Spleen (tissue), 13 donors: ENCODE measurements at places on chromosomes 16 and 17. TPM values are rescaled to one million over a fixed set of nuclear protein-coding genes. Genes with fewer than 3 reads are reported as not detected.

GRCh38 chr17:39138431-39139160 lies 12.8 kb downstream of the PLXDC1 start:
- H3K4me3 ChIP-seq = no peak overlapping the region
- H3K36me3 ChIP-seq = no peaks in the 10 kb centered on the region
- no peaks in the 10 kb centered on the region for H3K4me1 ChIP-seq
- no peak overlapping the region for H3K27ac ChIP-seq
- no peaks in the 10 kb centered on the region for H3K27me3 ChIP-seq

GRCh38 chr17:33131620-33132019 lies 140.0 kb downstream of the SPACA3 start:
- DNase-seq = peak; percentile 29
- H3K4me3 ChIP-seq = no peak overlapping the region
- H3K27ac ChIP-seq = no peak overlapping the region
- no peaks in the 10 kb centered on the region for H3K36me3 ChIP-seq
- H3K4me1 ChIP-seq = no peaks in the 10 kb centered on the region

DNA sequence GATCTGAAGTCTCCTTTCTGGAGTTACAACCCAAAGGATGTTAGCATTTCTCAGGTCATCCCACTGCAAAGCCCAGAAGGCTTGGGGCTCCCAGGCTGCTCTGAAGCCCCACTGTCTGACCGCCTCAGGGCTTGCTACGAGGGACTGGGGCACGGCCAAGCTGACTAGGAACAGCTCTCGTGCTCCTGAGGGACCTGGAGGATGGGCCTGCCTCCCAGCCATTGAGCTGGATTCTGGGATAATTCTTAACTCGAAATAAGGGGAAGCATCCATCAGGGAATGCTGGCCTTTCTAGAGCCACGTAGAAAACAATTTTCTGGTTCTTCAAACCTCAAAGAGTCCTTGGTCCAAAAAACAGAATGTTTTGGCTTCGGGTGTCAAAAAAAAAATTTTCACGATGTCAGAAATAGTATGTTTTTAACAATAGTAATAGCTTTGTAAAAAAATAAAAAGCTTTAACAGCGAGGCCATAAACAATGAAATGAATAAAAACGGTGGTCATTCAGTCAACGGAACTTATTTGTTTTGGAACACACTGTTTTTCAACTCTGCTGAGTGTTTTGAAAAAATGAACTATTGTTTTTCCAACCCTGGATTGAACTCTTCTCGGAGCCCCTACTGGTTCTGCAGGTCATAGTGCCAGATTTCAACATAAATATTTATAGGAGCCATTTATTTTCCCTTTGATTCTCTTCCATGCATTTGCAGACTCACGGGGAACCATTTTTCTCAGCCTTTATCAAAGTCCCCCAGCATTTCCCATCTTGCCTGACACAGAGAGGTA lies 16.4 kb upstream of the HERPUD1 start:
- H3K27me3 ChIP-seq = no peaks in the 10 kb centered on the region
- DNase-seq = no peak
- H3K36me3 ChIP-seq = no peaks in the 10 kb centered on the region

GRCh38 chr16:89924297-89924924 lies 1.3 kb downstream of the TUBB3 start:
- no peaks in the 10 kb centered on the region for H3K36me3 ChIP-seq
- DNase-seq = no peak
- H3K27ac ChIP-seq = no peak overlapping the region
- H3K4me1 ChIP-seq = peaks cover 77% of the 10 kb centered on the region
- peaks cover 100% of the 10 kb centered on the region for H3K27me3 ChIP-seq

ACE gene
- total RNA-seq = 10.6 TPM

CCL1 gene
- total RNA-seq = not detected
